ENCODE measurements at places on chromosomes 6 and 20. TPM values are rescaled to one million over a fixed set of nuclear protein-coding genes. Genes with fewer than 3 reads are reported as not detected.

Gene GRM1
- total RNA-seq = under 0.01 TPM

Gene C6orf15
- total RNA-seq = not detected

Gene FRK
- total RNA-seq = 0.07 TPM

Gene CALHM6
- total RNA-seq = 0.32 TPM

Gene COMMD7
- total RNA-seq = 35.1 TPM

Gene MLN
- total RNA-seq = not detected

Gene FILIP1
- total RNA-seq = 10.5 TPM

Gene TULP1
- total RNA-seq = not detected

Gene SSTR4
- not detected for total RNA-seq

Gene RIMS4
- total RNA-seq = not detected
